ENCODE measurements at places on chromosomes 5 and 9.
A peak's percentile ranks its signal among the peaks of the same experiment; 100 is the strongest.

GRCh38 chr5:172932313-172933017 lies 26.8 kb upstream of the RPL26L1 start:
- DNase-seq: peak; percentile 34

- DNase-seq: no peak
Observed at GRCh38 chr9:703392-703791, 138.1 kb upstream of the DMRT1 start.

GRCh38 chr9:84385386-84386040 lies 45.0 kb upstream of the SLC28A3 start:
- DNase-seq: no peak

- no peak for DNase-seq
Observed at GRCh38 chr5:63121471-63121870, 542.9 kb downstream of the LRRC70 start.

DNA sequence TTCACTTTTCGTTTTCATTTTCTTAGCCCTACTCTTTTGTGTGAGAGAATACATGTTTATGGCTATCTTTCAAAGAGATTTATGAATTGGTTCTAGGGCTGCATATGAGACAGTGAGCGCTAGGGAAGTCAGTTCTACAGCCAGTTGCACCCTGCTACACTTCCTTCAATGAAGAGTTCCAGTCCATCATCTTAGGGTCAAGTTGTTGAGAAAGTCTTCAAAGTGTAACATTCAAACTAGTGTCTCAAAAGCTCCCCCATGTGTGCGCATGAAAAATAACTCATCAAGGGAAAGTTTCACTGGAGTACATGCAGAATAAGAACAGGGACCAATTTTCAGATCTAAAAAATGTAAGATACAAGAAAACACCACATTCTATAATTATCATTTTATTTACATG lies 317.2 kb downstream of the DEPDC1B start:
- DNase-seq: no peak

GRCh38 chr5:3190930-3191329 lies 404.7 kb upstream of the IRX1 start:
- no peak for DNase-seq

GRCh38 chr5:72108202-72109061 lies 1.2 kb downstream of the MAP1B start:
- no peak for DNase-seq

- no peak for DNase-seq
Observed at GRCh38 chr9:97710356-97711222, 13.4 kb upstream of the XPA start.
